ENCODE measurements at places on chromosomes 6 and 20.

- ATAC-seq: no peak
Measured at GRCh38 chr6:15623276-15624116, 39.3 kb downstream of the DTNBP1 start.

DNA sequence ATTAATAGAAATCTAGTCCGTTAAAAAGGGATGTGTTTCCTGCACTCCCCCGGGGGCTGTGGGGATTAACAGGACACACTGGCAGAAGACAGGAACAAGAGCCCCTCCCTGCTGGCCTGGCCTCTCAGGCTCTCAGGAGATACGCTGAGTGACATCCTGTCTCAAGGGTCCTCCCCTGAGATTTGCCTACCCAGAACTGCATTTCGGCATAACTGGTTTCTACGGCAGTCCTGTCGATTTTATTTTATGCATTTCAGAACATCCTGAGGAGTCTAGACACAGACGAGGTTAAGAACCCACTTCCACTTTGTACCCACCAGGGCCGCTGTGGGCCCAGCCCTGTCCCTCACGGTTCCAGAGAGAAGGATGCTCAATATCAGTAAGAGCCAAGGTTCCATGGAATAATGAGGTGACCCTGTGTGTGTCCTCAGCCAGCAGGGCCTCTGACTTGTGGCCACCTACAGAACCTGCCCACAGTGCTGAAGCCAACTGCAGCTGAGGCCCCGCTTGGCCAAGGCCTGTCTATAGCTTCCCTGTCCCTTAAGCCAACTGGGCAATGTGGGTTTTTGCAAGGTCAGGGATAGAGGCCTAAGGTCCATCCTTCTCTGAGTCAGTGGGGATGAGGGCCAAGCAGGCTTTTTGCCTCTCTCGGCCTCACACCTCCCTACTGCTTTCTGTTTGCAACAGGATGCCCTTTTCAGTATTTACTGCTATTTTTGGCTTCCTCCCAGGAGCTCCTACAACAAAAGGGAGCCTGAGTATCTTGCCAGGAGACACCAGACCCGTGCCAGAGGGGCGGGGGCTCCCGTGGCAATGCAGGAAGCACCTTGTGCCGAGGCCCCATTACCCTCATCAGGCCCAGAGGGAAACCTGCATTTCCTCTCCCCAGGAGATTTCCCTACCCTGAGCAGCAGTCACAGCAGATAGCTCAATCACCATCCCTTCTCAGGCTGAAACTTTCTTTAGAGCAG is 14.7 kb downstream of the UQCC2 start:
- peak; percentile 12 for ATAC-seq

DNA sequence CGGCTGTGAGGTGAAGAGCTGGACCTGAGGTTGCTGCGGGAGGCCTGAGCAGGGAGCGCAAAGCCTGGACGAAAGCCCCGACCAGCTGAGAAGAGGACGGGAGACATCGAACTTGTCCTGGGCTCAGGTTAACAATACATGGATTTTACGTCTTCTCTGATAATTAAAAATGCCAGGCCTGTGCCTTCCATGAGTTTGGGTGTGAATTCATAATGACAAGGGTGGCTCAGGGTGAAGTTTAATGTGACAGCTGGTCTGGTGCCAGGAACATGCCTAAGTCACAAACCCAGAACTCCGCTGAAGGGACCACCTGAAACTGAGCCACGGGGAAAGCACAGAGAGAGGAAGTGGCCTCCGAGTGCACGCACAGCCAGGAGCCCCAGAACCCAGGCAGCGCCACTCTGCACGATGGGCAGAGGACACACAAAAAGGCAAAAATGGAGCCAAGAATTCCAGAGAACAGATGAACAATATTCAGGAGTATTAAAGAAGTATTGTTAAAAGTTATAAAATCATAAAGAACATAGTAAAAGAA is 150.1 kb upstream of the RPS6KA2 start:
- no peak for ATAC-seq

GRCh38 chr20:20010639-20011500 is 6.3 kb upstream of the NAA20 start:
- ATAC-seq: no peak

- ATAC-seq: peak; percentile 72
Measured at GRCh38 chr6:85643537-85644278, 1.0 kb upstream of the SYNCRIP start.

GRCh38 chr6:44237021-44237812 is 9.7 kb upstream of the HSP90AB1 start:
- peak; percentile 98 for ATAC-seq

DNA sequence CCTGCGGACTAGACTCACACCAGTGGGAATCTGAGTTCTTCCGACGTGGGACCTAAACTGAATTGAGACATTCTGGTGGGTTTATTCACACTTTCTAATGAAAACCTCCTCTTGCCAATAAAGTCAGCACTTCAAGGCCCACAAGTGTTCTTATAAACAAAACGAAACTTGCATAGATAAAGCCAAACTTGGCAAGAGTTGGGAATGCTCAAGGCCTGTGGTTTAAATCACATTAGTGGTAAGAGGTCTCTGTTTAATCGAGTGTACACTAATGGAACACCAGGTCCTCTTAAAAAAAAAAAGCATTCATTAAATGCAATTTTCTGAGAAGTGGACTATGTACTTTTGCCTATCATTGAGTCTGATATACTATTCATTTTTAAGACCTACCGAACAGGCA is 143.3 kb downstream of the SMOC2 start:
- no peak for ATAC-seq

GRCh38 chr6:13924949-13925881 is at the start of gene RNF182:
TSS of gene RNF182 (plus strand) at chr6:13924952. CDS start at chr6:13977120, 52,168 bp downstream.
- ATAC-seq: peak; percentile 73

GRCh38 chr6:166461821-166462460 is 79.2 kb upstream of the MPC1 start:
- ATAC-seq: no peak

DNA sequence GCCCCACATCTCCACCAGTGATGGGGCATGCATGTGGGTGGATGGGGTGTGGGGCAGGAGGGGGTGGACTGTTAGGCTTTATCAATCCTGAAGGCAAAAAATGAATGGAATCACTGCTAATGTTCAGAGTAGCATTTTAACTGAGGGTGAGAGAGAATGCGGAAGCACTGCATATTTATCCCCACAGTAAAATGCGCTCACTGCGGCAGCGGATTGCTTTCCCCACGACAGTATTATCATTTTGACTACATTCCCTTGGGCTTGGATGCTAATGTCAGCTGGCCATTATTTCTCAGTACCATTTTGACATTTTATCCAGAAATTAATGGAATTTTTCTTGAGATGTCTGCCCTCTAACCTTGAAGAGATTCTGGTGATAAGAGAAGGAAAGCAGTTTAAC is 13.4 kb downstream of the ALDH8A1 start:
- no peak for ATAC-seq

DNA sequence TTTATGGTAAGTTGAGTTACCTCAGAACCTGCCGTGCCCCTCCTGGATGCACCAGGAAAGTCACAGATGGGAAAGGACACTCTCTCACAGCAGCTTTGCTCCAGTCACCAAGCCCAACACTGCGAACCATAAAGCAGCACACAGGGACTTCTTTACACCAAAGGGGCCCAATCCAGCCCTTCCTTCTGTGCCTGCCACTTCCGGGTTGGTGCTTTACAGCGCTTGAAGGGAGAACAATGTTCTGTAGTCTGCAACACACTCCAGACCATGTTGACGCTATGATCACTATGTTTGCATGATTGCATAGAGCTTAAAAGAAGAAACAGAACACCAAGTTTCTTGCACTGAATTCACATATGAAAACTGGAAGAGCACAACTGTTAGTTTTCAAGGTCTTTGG is 57.1 kb downstream of the SERAC1 start:
- ATAC-seq: no peak

DNA sequence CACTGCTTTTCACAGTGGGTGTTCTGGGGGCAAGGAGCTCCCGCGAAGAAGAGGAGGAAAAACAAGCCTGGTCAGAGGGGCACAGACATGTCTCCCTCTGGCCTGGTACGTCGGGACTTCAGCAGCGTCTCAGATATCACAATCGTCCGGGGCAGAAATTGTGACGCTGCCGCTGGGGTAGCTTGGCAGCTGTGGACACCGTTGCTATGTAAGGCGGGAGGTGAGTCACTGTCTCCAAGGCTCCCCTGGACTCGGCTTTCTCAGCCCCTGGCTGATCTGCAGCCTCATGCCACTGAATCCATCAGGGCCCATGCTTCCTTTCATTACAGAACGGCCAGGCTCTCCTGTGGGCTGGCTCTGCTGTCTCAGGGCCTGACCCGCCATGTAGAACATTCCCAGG is 98.7 kb downstream of the SULF2 start:
- ATAC-seq: no peak

DNA sequence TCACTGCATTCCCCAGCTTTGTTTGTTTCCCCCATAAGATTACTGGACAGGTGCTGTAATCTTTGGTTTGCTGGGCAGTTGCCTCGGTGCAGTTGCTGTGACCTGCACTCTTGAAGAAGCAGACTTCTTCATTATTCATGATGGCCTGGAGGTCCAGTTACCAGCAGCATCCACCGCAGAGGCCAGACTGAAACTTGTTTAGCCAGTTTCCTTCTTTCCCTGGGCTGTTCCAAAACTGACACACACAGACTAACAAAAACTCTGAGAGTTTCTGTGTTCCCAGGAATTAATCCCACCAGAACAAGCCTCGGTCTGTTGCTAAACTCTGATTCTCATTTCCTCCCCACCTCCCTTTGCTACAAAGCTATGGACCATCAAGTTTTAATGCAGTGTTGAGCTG is 144.1 kb downstream of the QRSL1 start:
- ATAC-seq: peak; percentile 88

- no peak for ATAC-seq
Measured at GRCh38 chr20:62156592-62157386, 13.2 kb downstream of the SS18L1 start.

DNA sequence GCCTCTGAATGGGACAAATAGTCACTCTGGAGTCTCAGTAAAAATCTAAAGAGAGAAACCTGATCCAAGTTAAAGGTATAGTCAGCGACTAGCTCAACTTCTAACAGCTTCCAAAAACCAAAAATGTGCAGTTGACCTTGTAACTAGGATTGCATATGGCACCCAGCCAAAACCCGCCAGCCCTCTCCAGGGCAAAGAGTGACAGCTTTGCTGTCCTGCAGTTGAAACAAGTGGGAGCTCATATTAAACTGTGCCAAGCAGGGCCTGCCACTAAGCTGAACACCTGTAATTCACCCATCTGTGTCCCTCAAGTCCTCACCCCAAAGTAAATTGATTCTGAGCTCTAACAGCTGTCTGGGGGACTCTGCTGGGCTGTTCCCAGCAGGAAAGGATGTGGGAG is 695.3 kb downstream of the MAFB start:
- ATAC-seq: no peak

DNA sequence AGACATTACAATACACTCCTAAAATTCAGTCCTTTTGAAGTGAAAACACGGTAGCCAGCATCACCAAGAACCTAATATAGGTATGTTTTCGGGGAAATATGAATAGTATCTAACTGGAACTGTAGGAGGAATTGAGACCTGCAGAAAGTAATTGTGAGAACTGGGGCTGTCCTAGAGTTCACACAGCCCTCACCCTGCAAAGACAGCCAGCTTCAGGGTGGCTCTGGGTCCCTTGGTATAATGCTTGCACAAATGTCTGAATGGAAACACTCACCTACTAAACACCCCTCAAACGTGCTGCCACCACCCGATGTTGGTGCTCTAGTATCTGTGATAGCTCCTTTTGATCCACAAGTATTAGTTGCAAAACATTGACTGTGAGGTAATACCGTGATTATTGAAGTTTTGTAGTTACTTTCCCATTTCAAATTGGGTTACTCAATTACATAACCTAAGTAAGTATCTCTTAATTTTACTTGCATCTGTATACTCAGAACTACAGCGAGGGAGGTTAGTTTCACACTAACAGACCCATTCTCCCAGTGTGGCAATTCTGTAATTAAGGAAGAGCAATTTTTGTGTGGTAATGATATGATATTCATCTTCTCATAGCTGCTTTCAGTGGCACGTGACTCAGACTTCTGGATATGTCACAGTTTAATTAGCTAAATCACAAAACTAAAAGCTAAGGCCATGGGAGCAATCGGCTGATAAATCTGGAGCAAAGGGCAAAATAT is 129.5 kb downstream of the INSM1 start:
- no peak for ATAC-seq

Data from esophagus mucosa (tissue), 1 donor.